Activated naive CD8-positive, alpha-beta T cell treated with anti-CD3 and anti-CD28 coated beads for 36 hours (primary cell): ENCODE measurements at places on chromosomes 3 and 15.

DNA sequence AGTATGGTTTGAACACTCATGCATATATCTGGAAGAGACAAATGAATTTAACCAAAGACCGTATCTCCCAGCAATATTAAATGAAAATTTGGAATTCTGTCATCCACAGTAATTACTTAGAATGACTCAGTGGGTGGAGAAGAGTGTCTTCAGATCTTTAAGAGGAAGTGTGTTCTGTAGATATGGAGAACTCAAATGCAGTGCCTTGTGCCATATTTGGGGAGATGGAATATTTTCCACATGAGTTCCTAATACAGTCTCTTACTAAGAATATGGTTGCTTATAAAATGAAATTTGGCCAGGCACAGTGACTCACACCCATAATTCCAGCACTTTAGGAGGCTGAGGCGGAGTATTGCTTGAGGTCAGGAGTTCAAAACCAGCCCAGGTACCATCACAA lies 40.5 kb downstream of the ANO10 start:
- DNase-seq, result no peak
- no peak overlapping the region for H3K27ac ChIP-seq
- no peak overlapping the region for H3K4me3 ChIP-seq
- H3K36me3 ChIP-seq, result peaks cover 8% of the 10 kb centered on the region
- H3K27me3 ChIP-seq, result no peaks in the 10 kb centered on the region
- peaks cover 15% of the 10 kb centered on the region for H3K4me1 ChIP-seq

GRCh38 chr3:130834476-130834875 lies 59.4 kb upstream of the ATP2C1 start:
- H3K4me1 ChIP-seq, result no peaks in the 10 kb centered on the region

GRCh38 chr15:72389231-72389630 lies 8.9 kb upstream of the TMEM202 start:
- no peaks in the 10 kb centered on the region for H3K36me3 ChIP-seq
- H3K27me3 ChIP-seq, result no peaks in the 10 kb centered on the region
- no peak overlapping the region for H3K27ac ChIP-seq
- no peak overlapping the region for H3K4me3 ChIP-seq

GRCh38 chr3:179681492-179682263 lies 28.8 kb downstream of the USP13 start:
- H3K27me3 ChIP-seq, result no peaks in the 10 kb centered on the region
- no peak for DNase-seq
- no peaks in the 10 kb centered on the region for H3K4me1 ChIP-seq

- no peaks in the 10 kb centered on the region for H3K27me3 ChIP-seq
- no peak overlapping the region for H3K4me3 ChIP-seq
- H3K27ac ChIP-seq, result no peak overlapping the region
- peaks cover 27% of the 10 kb centered on the region for H3K36me3 ChIP-seq
These were observed 64.5 kb upstream of the PLXNA1 start for GRCh38 chr3:126918355-126918821.
